Right atrium auricular region (tissue), 2 donors: ENCODE measurements at places on chromosomes 6 and 20. TPM values are rescaled to one million over a fixed set of nuclear protein-coding genes. Genes with fewer than 3 reads are reported as not detected.

GRCh38 chr20:63091901-63092659 is 85.3 kb upstream of the BHLHE23 start:
- H3K36me3 ChIP-seq = no peaks in the 10 kb centered on the region
- no peak overlapping the region for H3K4me3 ChIP-seq
- no peaks in the 10 kb centered on the region for H3K27me3 ChIP-seq
- H3K4me1 ChIP-seq = no peaks in the 10 kb centered on the region
- DNase-seq = no peak
- H3K27ac ChIP-seq = no peak overlapping the region

- H3K27ac ChIP-seq = no peak overlapping the region
- no peaks in the 10 kb centered on the region for H3K4me1 ChIP-seq
- no peak overlapping the region for H3K4me3 ChIP-seq
Measured at GRCh38 chr6:120304223-120304622, 954.7 kb upstream of the MAN1A1 start.

GRCh38 chr6:33170176-33171015 is 21.9 kb downstream of the COL11A2 start:
- no peaks in the 10 kb centered on the region for H3K36me3 ChIP-seq
- H3K27ac ChIP-seq = no peak overlapping the region
- H3K4me3 ChIP-seq = no peak overlapping the region
- no peak for DNase-seq

DNA sequence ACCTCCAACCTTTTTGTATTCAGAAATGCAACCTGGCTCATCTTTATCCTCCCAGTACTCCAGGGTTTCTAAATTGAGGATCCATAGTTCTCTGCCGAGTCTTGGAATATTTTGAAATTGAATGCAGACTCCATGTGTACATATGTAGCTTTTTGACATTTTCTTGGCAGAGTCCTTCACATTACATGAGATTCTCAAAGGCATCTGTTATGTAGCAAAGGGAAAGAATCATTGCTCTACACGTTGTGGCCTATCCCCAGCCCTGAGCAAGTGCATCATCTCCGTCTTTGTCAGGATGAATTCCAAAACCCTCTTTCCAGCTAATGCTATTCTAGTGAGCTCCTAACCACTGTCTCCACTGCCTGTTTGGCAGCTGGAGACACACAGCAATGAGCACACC is 742.9 kb downstream of the DHX35 start:
- DNase-seq = no peak
- H3K4me1 ChIP-seq = no peaks in the 10 kb centered on the region
- no peaks in the 10 kb centered on the region for H3K27me3 ChIP-seq
- H3K36me3 ChIP-seq = no peaks in the 10 kb centered on the region
- no peak overlapping the region for H3K27ac ChIP-seq

Gene MYB
- not detected for total RNA-seq
